Daoy (cell line): ENCODE measurements at places on chromosomes 7 and 10.

DNA sequence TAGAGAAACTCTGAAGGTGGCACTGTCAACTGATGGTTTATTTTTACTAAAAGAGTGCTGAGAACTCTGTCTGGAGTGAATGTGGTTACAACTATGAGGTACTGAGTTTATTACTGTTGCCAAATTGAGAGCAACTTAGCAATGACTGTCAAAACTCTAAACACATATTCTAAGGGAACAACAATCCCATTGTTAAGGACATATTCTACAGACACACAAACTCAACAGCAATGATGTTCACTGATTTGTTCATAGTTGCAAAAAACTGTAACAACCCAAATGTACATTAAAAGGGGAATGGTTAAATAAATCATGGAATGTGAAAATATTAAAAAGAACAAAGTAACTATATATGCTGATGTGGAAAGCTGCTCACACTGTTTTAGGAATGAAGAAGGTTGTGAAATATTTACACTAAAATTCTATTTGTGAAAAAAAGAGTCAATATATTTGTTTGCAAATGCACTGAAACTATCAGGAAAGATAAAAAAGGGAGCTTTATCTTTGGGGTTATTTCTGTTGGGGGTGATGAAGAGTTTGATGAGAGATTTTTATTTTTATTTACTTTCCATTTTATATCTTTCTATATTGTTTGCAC, 12.9 kb downstream of the PON2 start:
- DNase-seq, result no peak

GRCh38 chr10:1557081-1557480, 180.2 kb downstream of the ADARB2 start:
- DNase-seq, result no peak

- DNase-seq, result no peak
Measured at GRCh38 chr10:53256623-53257022, 484.0 kb upstream of the MBL2 start.

DNA sequence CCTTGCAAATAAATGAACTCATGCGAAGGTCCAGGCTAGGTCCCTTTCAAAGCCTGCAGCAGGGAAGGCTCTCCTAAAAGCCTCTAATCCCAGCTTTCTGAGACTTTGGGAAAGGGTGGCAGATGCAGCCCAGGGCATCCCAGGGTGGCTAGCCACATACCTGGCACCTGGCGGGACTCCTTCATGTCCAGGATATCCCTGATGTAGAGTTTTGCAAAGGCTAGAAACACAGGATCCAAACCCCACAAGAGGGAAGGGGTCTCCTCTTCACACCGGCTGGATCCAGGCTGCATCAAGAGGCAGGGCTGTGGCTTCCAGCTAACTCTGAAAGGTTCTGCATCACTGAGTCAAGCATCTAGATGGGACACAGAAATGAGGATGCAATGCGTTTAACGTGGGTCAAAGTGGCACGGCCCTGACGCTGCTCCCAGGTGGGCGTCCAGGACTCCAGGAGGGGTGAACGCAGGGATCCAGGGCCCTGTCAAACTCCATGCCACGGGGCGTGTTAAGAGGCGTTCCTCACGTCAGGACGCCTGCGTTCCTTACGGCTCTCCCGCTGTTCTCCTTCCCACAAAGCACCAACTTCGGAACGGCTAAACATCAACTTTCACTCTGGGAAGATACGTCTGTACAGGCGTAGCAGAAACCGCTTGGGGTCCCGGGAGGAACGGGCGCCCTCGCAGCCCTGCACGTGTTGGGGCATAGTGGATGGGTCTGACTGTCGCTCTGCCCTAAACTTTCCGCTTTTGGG, 507 bp downstream of the STN1 start:
- peak; percentile 3 for DNase-seq

DNA sequence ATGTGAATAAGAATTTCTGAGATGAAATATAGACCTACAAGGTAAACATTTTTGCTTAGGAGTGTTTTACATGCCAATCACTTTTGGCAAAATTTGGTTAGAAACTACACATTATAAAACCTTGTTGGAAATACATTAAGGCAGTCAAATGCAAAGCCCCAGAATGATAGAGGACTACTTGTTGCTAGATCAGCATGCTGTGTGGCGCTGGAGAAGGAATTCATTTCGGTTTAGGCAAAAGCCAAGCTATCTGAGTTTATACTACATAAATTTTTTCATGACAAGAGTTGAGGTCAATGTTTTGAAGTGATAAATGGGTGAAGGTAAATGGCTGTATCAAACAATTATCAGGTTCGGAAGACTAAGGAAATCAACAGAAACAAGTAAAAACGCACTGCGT, 2.3 kb downstream of the BMPER start:
- DNase-seq, result no peak

- peak; percentile 70 for DNase-seq
Measured at GRCh38 chr7:134513169-134513752, 14.1 kb upstream of the AKR1B10 start.

DNA sequence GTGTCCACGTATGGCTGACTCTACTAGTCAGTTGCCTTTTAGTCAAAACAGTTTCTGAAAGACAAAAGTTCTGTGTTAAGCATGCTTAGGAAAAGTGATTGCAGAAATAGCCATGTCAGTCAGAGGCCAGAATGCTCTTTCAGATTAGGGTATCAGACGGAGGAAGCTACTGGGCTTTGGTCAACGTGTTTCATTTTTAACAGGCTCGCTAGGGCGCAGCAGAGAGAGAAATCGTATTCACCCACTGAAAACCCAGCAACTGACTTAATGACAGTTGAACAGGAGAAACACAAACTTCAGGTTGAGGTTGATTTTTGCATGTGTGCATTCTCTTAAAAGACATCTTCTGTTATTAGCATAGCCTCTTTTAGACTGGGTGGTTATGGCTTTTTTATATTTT, 322.6 kb upstream of the KIAA1217 start:
- peak; percentile 4 for DNase-seq

GRCh38 chr7:12738665-12739064, 51.2 kb downstream of the ARL4A start:
- no peak for DNase-seq
